ENCODE measurements at places on chromosomes 1 and 21.

GRCh38 chr1:125066385-125066784, 3881.6 kb downstream of the SRGAP2C start:
- no peak for DNase-seq

DNA sequence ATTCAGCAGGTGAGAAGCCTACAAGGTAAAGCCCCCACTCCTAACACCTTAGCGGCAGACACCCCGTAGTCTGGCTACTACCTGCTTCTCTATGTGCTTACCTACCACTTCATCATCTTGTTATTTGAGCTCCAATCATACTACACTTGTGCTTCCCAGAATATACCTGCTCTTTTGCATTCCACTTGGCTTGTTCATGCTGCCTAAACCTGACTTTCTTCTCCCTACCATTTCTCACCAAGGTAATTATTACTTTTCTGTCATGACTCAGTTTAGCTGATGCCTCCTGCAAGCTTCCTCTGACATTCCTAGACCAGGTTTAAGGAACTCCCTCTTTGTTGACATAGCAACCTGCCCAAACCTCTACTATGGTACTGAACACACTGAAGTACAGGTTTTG, 495.6 kb upstream of the C1orf87 start:
- DNase-seq: no peak

- no peak for DNase-seq
These were observed 310.0 kb upstream of the RUNX1 start for GRCh38 chr21:35359076-35359475.

GRCh38 chr21:37041706-37042271, 31.1 kb downstream of the PIGP start:
- DNase-seq: no peak

DNA sequence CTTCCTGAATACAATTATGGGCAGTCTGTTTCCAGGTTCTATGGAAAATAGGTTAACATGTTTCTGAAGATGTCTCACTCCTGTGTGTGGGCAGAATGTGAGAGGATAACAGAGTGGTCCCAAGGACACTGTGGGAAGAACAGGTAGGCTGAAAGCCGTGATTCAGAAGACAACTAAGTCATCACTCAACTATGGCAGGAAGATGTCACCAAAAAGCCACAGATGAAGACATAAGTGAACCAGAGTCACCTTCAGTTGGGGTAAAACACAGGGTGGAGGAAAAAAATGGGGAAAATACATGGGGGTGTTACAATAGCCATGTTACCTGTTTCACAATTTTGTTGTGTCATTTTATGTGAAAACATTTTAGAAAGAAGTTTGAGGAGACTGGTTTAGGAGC, 75.1 kb downstream of the UCHL5 start:
- no peak for DNase-seq
